ENCODE measurements at places on chromosomes 3 and 15.

- no peak for DNase-seq
Observed at GRCh38 chr3:73766599-73767381, 142.0 kb upstream of the PDZRN3 start.

DNA sequence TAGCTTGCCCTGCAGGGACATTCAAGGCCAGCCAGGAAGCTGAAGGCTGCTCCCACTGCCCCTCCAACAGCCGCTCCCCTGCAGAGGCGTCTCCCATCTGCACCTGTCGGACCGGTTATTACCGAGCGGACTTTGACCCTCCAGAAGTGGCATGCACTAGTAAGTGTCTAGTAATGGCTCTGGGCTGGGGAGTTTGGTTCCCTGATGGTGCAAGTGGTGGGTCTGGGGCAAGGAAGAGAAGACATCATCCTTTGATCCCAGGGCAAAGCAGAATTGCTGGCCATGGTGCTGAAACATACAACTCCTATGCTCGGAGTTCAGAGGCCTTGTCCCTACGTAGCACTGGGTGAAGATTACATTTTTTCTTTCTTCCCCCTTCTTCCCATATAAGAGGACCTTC, 311.4 kb downstream of the EPHB1 start:
- no peak for DNase-seq

DNA sequence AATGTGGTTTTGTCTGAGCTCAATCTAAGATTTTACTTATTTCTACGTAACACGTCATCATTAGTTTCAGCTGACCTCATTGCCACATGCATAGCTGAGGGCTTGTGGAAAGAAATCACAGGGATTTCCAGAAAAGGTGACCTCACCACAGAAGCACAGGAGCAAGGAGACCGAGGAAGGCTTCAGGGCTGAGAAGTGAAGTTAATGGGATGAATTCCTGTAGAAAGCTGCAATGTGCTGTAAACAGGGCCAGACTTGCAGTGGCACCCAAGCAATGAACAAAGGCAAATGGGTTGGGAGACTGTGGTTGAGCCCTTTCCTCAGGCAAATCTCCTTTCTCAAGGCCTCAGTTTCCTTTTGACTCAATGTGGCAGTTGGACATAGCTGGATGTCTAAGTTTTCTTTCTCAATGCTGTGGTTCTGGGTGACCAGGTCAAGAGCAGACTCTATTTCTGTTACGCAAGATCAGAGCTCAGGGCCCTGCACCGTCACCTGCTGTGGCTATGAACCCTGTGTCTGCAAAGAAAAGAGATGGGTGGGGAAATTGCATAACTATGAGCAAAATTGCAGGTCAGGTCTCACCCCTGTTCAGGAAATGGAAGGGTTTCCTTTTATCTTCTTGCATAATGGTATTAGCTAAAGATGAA, 252.2 kb upstream of the TBL1XR1 start:
- no peak for DNase-seq

DNA sequence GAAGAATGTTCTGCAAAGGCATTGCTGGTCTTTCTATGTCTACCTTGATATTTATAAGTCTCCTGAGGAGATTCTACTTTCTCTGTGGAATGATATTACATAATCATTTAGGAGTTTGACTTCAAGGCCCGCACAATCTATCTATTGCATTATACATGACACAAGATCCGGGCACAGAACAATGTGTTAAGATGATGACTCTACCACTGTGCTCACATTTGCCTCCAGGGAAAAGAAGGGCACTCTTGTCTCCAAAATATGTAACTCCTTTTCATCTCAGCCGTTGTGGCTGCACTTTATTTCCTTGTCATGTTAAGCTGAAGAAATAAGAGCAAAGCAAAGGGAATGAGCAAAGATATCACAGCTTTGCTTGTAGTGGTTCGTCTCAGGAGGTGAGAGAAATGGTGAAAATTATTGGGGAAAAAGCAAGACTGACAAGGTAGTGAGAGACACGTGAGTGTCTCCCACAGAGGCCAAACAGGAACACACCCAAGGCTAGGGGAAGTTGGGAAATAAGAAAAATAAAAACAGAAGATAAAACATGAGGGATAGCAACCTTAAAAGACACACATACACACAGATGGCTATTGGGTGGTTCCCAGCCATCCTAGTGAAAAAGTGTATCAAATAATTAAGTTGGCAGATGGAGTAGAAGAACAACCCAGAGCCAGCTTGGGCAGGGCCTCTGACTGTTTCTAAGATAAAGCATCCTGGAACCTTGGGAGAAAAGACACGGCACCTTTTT, 184.3 kb downstream of the P3H2 start:
- DNase-seq = no peak

GRCh38 chr3:78116874-78117273, 1077.0 kb downstream of the ROBO2 start:
- no peak for DNase-seq

DNA sequence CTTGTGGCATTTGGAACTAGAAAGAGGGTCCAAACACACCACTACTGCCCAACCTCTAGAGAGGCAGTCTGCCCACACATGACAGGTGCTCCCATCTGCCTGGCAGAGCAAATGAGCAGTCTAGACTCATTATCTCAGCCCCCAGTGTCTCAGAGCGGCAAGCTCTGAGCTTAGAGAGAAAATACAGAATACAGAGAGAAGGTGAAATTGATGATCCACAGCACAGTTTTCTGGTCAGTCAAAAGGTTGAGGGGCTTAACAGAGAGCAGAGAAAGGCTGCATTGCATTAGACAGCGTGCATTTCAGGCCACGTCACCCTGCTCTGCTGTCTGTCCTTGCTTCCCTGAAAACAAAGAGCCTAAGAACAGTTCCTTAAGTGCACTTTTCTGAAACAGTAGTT, 135.1 kb downstream of the KCNMB2 start:
- no peak for DNase-seq

DNA sequence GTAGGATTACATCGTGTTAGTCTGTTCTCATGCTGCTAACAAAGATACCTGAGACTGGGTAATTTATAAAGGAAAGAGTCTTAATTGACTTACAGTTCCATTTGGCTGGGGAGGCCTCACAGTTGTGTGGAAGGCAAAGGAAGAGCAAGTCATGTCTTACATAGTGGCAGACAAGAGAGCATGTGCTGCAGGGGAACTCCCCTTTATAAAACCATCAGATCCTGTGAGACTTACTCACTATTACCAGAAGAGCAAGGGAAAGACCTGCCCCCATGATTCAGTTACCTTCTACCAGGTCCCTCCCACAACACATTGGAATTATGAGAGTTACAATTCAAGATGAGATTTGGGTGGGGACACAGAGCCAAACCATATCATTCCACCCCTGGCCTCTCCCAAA, 3.4 kb downstream of the SLC25A26 start:
- no peak for DNase-seq

GRCh38 chr3:142650001-142650693, 54.0 kb downstream of the PLS1 start:
- DNase-seq = no peak

- DNase-seq = no peak
Observed at GRCh38 chr15:78540871-78541743, 863 bp downstream of the PSMA4 start.

DNA sequence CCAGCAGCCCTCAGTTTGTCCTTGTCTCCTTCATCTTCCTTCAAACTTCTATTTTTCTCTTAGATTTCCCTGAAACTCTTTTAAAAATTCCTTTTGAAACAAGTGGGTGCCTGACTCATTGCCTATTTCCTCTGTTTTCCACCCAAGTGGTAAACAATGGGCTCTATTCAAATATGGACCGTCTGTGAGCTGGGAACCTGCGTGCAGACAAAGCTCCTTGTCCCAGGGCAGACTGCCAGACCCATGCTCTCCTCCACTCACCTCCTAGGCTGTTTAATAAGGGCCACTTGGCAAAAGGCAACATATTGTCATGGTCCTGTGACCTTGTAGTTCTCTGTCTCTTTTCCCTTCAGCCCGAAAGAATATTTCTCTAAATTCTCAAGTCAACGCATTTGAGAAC, 332.7 kb upstream of the THBS1 start:
- no peak for DNase-seq

GRCh38 chr15:96625256-96625655, 294.8 kb downstream of the NR2F2 start:
- no peak for DNase-seq

DNA sequence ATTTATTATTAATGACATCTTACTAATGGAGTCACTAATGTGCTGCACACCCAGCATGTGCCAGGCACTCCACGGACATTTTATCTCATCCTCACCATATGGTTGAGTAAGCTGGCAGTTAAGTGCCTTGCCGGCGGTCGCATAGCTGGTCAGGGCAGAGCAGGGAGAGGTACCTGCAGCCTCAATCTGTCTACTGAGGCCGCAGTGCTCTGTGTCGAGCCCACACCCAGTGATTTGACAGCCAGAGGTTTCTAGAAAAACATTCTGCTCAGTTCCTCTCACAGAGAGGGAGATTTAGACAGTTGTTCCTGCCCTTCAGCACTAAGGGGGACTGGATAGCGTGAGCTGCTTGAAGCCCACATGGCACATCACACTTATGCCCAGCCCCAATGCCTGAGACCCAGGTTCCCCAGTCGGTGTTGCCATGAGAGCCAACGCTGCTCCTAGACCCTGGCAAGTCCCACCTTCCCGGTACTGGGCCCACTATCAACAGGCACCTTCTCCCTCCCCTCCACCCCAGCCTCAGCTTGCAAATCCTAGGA, 2.6 kb downstream of the LIPC start:
- DNase-seq = no peak

GRCh38 chr15:32887090-32887489, 169.3 kb downstream of the GREM1 start:
- no peak for DNase-seq

DNA sequence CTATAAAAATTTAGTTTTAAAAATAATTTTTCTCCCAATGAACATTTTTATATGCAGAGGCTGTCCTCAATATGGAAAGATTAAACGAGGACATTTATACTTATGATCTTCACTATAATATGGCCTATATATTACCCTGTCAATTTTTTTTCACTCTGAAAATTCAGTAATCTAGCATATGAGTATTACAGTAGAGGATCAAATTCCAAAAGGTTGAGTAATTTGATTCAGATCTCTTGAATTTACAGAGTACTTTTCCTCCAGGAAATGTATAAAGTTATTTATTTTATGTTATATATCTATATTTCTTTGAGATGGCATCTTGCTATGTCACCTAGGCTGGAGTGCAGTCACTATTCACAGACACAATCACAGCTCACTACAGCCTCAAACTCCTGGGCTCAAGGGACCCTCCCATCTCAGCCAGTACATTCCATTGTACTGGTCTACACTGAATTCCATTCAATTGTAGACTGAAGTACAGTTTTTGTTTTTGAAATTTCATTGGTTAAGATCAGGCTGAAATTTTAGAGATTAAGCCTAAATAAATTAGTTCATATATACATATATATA, 16.3 kb upstream of the TRPM7 start:
- no peak for DNase-seq

GRCh38 chr3:125214738-125215137, 2.2 kb upstream of the SLC12A8 start:
- no peak for DNase-seq

DNA sequence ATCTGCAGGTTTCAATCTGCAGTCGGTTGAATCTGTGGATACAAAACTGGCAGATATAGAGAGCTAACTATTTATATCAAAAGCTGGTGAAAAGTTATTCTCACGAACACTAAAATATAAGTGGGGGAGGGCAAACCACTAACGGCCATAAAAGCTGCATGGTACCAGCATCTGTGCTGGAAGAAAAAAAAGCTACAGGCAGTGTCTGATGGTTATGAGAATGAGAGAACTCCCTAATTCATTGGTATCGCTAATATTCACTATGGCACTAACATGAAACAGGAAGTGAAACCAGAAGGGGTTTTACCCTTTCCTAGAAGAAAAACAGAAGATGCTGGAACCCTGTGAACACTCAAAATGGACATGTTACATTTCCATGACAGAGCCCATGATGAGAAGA, 15.9 kb downstream of the CEP70 start:
- DNase-seq = no peak

GRCh38 chr3:43071313-43071893, 34.5 kb downstream of the POMGNT2 start:
- DNase-seq = no peak

GRCh38 chr15:98609144-98609852, 39.0 kb upstream of the IGF1R start:
- DNase-seq = no peak
